ENCODE measurements at places on chromosomes 16 and 17. TPM values are rescaled to one million over a fixed set of nuclear protein-coding genes. Genes with fewer than 3 reads are reported as not detected.

Gene HS3ST3B1
- 3.6 TPM for total RNA-seq

Gene KRT20
- total RNA-seq: 1.2 TPM

Gene ITGAE
- total RNA-seq: 19.8 TPM

Gene HIGD1B
- 1.3 TPM for total RNA-seq

Gene HYDIN
- total RNA-seq: 0.55 TPM

Gene C16orf96
- total RNA-seq: 0.10 TPM

Gene DYNLL2
- total RNA-seq: 32.2 TPM

Gene SBK1
- total RNA-seq: not detected

Gene NPIPA7
- 7.8 TPM for total RNA-seq

Gene MYH8
- total RNA-seq: not detected

Gene PYDC1
- total RNA-seq: not detected

Gene NLRC3
- total RNA-seq: 1.2 TPM

Gene ATP6V0A1
- total RNA-seq: 84.1 TPM

Gene NPIPB6
- total RNA-seq: 4.7 TPM

Gene MYH2
- not detected for total RNA-seq

Gene NACA2
- not detected for total RNA-seq

Gene GNAO1
- total RNA-seq: 3.0 TPM

Gene PIPOX
- 1.3 TPM for total RNA-seq

Gene NOTUM
- not detected for total RNA-seq

Gene FOXC2
- 0.42 TPM for total RNA-seq

Gene CCNF
- total RNA-seq: 3.9 TPM

Gene PGS1
- 64.0 TPM for total RNA-seq

Gene TNFRSF13B
- not detected for total RNA-seq

Gene SDK2
- total RNA-seq: 0.84 TPM

Gene CYB5B
- total RNA-seq: 62.5 TPM

Gene KRT15
- total RNA-seq: not detected

Gene OR4D1
- total RNA-seq: not detected

Gene ADAD2
- total RNA-seq: not detected

Gene WSCD1
- 3.9 TPM for total RNA-seq

Gene VASN
- 26.6 TPM for total RNA-seq

Gene SLC38A8
- total RNA-seq: not detected

Gene GPR139
- total RNA-seq: not detected

Gene C16orf86
- total RNA-seq: 2.9 TPM

Gene CLEC18C
- not detected for total RNA-seq

Gene IKZF3
- 1.3 TPM for total RNA-seq

Gene KRT27
- total RNA-seq: not detected

Gene TOM1L1
- 16.4 TPM for total RNA-seq

Gene METRNL
- 151 TPM for total RNA-seq

Gene AFMID
- 19.7 TPM for total RNA-seq

Gene CHST4
- total RNA-seq: 0.26 TPM

Gene CDK3
- 4.3 TPM for total RNA-seq

Gene NPW
- total RNA-seq: 0.58 TPM

Gene SLFN12
- 17.7 TPM for total RNA-seq

Gene NPIPA1
- 113 TPM for total RNA-seq

Gene HSD11B2
- total RNA-seq: 0.71 TPM

Gene AANAT
- not detected for total RNA-seq
